ENCODE measurements at places on chromosomes 4 and X.

GRCh38 chr4:86926435-86927086, 8.2 kb upstream of the AFF1 start:
- DNase-seq = no peak

DNA sequence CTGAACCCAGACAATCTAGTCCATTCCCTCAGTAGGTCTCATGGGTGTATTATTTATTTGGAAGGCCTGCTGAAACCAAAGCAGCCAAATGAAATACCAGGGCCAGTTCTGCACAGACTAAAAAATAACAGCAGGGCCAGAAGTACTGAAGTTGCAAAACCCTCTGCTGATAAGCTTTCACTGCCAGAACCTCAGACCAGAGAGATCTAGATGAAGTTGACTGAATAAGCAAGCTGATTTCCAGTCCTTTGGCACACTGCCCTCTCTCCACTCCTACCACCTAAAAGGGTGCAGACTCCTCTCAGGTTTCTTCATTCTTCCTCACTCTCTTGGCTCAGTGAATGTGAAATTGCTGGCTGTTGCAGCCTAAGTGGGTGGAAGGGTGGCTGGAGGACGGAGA, 276.7 kb upstream of the KLF3 start:
- DNase-seq = no peak

DNA sequence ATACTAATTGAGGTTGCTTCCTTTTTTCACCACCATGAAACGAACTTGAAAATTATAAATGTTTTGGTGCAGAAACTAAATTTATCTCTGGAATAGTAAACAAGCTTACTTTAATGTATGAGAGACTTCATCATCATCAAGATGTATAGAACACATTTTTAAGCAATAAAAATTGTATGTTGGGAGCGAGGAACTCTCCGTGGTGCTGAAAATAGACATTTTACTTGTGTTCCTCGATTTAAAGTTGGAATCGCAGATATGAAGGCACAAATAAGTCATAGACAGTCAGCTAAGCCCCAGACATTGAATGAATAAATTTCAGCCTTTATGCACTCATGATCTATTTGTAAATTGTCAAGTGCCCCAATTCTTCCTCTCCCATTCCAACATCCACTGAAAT, 310.7 kb downstream of the STK32B start:
- DNase-seq = no peak

DNA sequence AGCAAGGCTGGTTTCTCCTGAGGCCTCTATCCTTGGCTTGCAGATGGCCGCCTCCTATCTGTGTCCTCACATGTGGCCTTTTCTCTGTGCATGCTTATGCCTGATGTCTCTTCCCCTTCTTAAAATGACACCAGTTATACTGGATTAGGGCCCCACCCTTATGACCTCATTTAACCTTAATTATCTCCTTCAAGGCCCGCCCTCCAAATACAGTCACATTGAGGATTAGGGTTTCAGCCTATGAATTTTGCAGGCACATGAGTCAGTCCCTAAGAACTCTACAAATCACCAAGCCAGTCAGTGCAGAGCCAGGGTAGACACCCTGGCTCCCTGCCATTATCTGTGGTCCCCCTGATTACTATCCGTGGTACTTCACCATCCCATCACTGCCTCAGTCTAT, 51.6 kb downstream of the MAML3 start:
- DNase-seq = no peak

DNA sequence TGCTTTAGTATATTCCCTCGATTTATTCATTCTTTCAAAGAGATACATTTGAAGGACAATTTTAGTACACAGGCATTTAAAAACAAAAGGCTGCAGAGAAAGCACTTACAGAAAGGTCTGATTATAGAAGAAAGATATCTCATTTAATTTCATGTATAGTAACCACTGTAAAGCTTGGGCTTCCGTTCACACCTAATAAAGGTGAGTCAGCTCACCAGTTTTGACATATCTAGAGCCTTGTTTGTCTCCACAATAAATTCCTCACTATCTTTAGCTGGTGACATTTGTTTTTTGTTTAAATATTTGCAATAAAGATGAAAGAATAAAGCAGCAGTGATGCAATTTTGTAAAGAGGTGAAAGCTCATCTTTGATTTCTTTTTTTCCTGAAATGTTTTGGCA, 1.1 kb upstream of the EPHA5 start:
- DNase-seq = no peak
